ENCODE measurements at places on chromosomes 1 and 21.

- no peak for DNase-seq
Observed at GRCh38 chr1:206466840-206467649, 3.2 kb upstream of the IKBKE start.

GRCh38 chr1:211606914-211607753 is 28.2 kb upstream of the SLC30A1 start:
- DNase-seq = no peak

DNA sequence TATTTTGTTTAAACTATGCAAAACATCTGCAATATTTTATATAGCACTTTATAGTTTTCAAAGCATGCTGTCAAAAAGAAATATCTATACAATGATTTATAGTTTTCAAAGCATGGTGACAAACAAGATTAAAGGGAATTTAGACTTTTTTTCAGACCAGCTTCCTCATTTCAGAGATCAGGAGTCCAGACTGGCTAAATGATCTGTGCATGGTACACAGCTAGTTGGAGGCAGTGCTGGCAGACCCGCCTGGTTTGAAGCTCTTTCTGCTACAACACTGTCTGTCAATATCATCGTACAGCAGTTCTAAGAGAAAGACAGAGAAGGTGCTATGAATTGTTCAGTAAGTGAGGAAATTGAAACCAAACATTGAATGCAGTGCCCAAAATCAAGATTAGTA is 479.0 kb downstream of the PTBP2 start:
- no peak for DNase-seq

DNA sequence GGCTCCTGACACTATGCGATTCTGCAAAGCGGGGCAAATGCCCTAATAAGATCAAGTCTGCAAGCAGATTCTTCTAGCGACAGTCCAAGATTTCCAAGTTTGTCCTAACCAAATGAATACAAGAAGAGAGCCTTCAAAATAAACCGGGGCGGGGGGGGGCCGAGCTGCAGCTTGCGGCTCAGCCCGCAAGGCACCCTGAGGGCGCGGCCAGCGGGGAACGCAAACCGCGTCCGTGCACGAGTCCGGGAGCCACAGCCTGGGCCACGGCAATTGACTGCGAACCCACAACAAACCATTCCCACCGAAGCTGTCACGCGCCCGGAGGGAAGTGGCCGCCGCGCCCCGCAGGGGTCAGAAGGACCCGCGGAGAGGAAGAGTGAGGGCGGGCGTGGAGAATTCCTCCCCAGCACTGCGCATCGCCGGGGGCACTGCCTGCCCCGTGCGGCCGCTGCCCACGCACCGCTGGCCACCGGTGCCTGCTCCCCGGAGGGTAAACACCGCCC is 687 bp downstream of the TGFBR3 start:
- peak; percentile 42 for DNase-seq

GRCh38 chr1:172585861-172586260 is 52.9 kb downstream of the SUCO start:
- DNase-seq = no peak

DNA sequence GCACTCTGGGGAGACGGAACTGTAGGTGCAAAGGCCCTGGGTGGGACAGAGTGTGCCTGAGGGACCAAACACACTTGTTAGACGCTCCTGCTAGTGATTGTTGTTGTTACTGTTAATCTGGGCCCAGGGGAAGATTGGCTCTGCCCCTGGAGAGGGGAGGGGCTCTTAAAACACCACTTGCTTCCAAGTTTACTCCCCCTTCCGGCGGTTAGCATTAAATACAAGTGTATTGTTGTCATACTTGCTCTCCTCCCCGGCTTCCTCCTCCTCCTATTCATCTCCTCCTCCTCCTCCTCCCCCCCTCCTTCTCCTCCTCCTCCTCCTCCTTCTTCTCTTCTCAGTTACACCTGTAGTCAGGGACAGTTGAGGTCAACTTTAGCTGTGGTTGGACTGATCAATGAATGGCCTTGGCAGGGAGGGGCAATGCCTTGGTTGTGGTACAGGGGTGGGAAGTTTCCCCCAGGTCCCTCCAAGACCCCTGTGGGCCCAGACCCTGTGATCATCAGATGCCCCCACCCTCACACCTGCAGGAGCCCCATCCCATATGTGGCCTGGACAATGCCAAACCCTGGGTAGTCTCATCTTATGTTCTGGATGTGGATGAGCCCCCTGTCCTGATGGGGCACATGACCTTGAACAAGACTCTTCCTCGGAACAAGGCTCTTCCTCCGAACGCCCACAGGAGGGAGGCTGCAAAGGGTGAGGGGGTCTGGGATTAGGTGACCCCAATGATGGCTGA is 217.3 kb downstream of the PTPRU start:
- DNase-seq = no peak

GRCh38 chr1:34037109-34037508 is 127.9 kb downstream of the CSMD2 start:
- DNase-seq = no peak

DNA sequence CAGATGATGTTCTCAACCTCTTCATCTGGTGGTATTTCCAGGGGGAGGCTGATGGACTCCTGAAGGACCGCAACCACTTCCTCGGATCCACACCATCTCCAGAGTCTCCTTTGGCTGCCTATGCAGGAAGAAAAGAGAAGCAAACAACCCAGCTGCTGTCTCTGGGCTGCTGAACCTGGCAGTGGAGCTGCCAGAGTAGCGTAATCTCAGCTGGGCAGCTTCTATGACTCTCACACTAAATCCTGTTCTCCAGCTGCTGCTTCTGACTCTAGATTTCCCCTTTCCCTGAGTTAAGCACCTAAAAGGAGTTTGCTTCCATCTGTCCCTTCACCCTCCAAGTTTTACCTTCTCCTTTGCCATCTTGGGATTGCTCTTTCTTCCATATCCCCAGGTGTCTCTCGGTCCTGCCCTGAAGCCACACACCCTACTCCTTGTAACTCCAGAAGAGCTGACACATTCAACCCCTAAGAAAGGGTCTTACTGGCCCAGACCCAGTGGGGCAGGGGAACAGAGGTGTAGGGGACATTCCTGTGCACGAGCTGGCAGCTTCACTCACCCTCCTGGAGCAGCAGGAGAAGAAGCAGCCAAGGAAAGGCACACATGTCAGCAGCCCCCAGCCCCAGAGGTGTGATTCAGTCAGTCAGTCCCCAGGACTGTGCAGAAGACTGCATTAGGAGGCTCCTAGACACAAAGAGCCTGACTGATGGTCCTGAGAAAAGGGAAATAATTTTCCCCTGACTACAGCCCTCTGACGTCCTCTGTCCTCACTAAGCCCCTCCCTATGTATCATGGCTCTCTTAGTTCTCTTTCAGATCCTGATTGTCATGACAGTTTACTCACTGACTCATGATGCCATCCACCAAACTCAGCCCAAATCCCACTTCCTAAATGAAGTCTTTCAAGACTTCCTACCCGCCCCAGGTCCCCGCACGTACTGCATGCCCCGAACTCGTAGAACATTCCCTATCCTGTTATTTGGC is at the start of gene SLAMF9:
SLAMF9 (minus strand) TSS at position 702 of the 980 bp plus-strand sequence; CDS start at position 602, 100 bp downstream.
- no peak for DNase-seq

- no peak for DNase-seq
Observed at GRCh38 chr1:111199329-111199728, 1.1 kb downstream of the DENND2D start.

GRCh38 chr1:211695135-211695816 is 19.9 kb upstream of the NEK2 start:
- DNase-seq = peak; percentile 42

GRCh38 chr1:230459465-230459864 is 33.3 kb upstream of the PGBD5 start:
- DNase-seq = no peak

- DNase-seq = peak; percentile 48
Observed at GRCh38 chr1:231407547-231408396, 14.3 kb downstream of the EGLN1 start.

DNA sequence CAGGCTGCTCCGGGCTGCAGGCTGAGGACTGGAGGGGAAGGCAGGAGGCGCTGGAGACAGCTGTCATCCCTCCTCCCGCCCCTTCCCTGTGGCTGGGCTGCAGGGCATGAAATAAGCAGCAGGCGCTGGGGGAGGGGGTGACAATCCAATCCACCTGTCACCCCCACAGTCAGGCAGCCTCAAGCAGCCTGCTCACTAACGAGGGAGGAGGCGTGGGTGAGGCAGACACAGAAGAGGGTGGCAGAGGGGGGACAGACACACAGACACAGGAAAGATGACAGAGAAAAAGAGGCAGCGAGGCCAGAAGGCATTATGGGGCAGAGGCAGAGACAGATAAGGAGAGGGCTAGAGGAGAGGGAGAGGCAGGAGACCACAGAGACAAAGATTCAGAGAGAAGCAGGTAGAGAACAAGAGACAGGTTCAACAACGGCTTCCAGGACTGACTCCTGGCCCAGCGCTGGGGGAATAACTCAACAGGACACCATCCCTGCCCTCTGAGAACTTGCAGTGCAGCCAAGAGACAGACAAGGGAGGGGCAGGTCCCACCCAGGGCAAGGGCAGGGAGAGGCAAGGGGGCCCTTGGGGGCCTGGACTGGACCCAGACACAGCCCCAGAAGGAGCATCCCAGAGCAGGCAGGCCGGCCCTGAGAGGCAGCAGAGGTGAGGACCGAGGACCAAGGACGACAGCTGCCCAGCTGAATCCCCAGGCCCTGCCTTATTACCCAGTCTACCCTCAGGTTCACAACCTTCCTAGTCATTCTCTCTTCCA is 11.2 kb downstream of the MEF2D start:
- DNase-seq = peak; percentile 63

GRCh38 chr1:214717351-214717750 is 114.4 kb downstream of the CENPF start:
- DNase-seq = no peak

- no peak for DNase-seq
Observed at GRCh38 chr1:189312499-189312898, 1165.2 kb downstream of the BRINP3 start.

Measured in testis (tissue), 5 donors.